Activated CD4-positive, alpha-beta T cell treated with anti-CD3 and anti-CD28 coated beads for 24 hours (primary cell): ENCODE measurements at places on chromosomes 2 and 18.

- DNase-seq = no peak
These were observed 96.5 kb downstream of the MYT1L start for GRCh38 chr2:2234398-2235195.

- DNase-seq = no peak
These were observed 141.8 kb downstream of the MYO1B start for GRCh38 chr2:191386938-191387536.

DNA sequence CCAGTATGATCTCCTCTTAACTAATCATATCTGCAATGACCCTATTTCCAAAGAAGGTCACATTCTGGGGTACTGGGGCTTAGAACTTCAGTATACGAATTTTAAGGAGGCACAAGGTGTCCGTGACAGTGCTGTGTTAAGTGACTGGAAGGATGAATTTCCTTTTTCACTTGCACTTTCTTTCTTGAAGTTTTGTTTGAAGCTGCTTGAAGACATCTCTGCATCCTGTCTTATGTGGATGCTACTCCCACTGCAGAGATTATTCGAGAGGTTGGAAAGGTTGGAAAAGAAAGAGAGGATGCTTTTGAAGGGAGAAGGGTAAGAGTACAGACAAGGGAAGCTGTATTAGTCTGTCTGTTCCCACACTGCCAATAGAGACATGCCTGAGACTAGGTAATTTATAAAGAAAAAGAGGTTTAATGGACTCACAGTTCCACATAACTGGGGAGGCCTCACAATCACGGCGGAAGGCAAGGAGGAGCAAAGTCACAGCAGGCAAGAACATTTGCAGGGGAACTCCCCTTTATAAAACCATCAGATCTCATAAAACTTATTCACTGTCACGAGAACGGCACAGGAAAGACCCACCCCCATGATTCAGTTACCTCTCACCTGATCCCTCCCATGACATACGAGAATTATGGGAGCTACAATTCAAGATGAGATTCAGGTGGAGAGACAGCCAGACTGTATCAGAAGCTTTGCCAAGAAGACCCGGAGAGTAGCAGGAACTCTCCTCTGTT lies 3.6 kb upstream of the RNF144A start:
- peak; percentile 20 for DNase-seq

GRCh38 chr2:66109419-66109818 lies 325.5 kb upstream of the MEIS1 start:
- no peak for DNase-seq

DNA sequence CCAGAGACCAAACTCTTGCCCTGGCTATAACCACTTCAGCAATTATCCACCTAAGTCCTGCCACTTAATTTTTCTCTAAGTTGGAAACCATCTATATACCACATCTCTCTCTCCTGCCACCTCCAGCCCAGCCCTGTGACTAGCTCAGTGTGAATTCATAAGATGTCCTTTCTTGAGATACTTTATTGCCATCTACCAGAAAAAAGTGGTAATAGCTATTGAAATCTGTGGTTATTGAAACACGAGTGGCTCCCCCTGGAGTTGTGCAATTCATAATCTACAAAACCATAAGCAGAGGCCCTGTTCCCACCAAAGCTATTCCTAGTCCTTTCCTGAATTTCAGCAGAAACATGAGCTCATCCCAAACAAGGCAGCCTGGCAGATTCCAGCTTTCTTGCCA lies 324.0 kb downstream of the TXNL1 start:
- no peak for DNase-seq

DNA sequence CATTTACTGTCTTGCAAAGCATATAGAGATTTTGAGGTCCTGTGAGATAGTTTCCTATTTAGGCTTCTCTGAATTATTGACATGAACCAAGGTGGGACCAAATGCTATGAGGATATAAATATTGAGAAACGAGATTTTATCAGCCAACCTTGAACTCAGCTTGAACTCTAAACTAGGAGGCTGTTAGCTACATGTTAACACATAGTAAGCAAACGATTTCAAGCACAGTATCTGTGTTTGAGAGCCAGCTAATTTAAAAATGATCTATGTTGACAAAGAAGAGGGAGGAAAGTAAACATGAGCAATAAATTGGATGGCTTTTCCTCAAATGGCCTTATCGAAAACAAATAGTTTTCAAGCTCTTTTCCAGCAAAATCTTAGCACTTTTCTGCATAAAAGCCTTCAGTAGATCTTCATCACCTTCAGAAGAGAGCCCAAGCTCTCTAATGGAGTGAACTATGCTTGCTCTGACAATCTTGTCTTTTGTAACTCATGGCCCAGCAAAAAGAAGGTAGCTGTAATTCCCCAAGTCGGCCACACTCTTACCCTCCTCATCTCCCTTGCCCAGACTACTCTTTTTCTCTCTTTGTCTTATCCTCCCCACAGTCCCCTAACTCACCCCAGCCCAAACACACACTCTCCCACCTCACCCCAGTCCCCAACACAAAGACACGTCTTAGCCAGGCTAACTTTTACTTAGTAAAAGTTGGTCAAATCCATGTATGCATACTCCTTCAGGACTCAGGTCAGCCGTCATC lies 14.7 kb downstream of the CD28 start:
- DNase-seq = no peak

DNA sequence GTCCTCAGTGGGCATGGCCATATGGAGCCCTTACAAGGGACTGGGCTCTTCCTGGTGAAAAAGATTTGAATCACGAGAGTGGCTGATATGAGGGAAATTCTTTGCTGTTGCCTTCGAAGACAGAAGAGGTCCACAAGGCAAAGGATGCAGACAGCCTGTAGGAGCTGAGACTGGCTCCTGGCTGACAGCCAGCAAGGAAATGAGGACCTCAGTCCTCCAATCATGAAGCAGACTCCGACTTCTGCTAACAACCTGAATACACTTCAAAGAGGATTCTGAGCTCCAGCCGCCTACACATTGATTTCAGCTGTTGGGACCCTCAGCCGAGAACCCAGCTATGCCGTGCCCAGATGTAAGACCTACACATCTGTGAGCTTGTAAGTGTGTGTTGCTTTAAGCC lies 3.0 kb upstream of the ST8SIA5 start:
- no peak for DNase-seq

DNA sequence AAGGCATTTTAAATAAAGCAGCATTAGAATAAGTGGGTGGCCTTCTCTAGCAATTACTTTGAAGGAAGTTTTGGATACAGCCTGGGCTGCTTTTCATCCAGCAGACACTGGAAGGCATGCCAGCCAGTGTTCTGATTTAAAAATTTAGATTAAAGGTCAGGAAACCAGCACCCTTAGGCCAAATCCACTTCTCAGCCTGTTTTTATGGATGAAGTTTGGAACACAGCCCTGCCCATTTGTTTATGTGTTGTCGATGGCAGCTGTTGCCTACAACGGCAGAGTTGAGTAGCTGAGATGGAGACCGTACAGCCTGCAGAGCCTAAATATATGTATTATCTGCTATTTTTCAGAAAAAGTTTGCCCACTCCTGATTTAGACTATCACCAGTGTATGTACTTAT lies 313.6 kb upstream of the ACVR2A start:
- no peak for DNase-seq

- DNase-seq = no peak
These were observed 818.4 kb upstream of the FSHR start for GRCh38 chr2:49972699-49973098.

- DNase-seq = no peak
These were observed 703.9 kb upstream of the ID2 start for GRCh38 chr2:7977981-7978380.

GRCh38 chr2:232296776-232297525 lies 81.6 kb upstream of the ALPP start:
- no peak for DNase-seq

DNA sequence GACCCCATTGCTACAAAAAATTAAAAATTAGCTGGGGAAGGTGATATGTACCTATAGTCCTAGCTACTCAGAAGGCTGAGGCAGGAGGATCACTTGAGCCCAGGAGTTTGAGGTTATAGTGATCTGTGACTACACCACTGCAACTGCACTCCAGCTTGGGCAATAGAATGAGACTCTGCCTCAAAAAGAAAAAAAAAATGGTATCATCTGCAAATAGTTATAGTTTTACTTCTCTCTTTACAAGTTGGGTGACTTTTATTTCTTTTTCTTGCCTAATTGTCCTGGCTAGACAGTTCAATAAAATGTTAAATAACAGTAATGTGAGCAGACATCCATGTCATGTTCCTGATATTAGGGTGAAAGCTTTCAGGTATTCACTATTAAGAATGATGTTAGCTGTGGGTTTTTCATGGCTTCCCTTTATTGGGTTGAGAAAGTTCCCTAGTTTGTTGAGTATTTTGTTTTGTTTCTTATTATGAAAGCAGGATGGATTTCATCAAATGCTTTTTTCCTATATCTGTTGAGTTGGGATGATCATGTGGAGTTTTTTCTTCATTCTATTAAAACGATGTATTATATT lies 24.9 kb upstream of the ACOXL start:
- DNase-seq = no peak

DNA sequence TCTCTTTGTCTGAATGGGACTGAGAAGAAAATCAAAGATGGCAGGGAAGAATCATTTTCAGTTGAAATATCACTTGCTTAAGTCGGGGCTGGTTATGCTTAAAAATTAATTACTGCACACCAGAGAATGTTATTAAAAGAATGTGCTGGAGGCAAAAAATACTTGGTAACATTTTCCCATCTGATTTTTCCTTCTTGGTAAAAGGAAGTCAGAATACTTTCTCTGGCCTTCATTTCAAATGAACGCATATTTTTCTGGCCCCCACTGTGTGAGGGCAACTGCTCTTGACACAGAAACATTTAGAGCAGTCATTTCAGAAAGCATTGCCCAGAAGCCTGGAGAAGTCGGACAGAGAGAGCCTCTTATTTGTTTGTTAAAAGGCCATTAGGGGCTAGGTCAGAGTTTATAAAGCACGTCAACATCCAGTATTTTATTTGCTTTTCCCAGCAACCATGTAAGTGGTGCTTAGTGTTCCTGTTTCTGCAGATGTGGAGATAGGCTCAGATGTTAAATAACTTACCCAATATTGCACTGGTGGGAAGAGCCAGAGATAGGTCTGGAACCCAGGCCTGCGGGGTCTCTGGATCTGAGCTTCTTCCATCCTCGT lies 32.9 kb upstream of the LYPD6B start:
- no peak for DNase-seq

GRCh38 chr2:157190151-157190550 lies 67.4 kb upstream of the GALNT5 start:
- DNase-seq = no peak

GRCh38 chr2:45974762-45975408 lies 322.3 kb upstream of the EPAS1 start:
- DNase-seq = no peak

- no peak for DNase-seq
These were observed 16.3 kb upstream of the LYG1 start for GRCh38 chr2:99317161-99317872.

- no peak for DNase-seq
These were observed 1508.0 kb upstream of the NXPH2 start for GRCh38 chr2:140288213-140288612.

GRCh38 chr2:105454801-105455485 lies 56.1 kb upstream of the FHL2 start:
- DNase-seq = no peak

- no peak for DNase-seq
These were observed 22.5 kb downstream of the RND3 start for GRCh38 chr2:150464986-150465385.

DNA sequence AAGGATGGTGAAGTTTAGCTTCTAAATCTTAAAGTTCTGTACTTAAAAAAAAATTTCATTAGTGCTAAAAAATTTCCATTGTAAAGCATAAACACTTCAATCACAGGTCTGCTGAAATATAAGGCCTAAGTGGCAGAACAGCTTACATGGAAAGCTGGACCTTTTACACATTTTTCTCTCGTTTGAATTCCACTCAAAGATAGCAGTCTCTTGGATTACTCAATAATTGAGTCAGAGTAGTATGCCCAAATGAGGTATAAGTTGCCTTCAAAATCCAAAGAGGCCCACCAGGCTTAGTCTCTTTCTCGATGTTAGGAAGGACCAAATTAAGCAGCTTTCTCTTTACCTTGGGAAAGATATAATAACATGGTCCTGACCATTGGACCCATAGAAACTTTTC lies 220.4 kb upstream of the CWC22 start:
- DNase-seq = no peak

- DNase-seq = no peak
These were observed 40.3 kb upstream of the FBXO11 start for GRCh38 chr2:47946593-47946992.

- peak; percentile 56 for DNase-seq
These were observed 215.1 kb upstream of the TRIB2 start for GRCh38 chr2:12501469-12502158.

- DNase-seq = no peak
These were observed 80.1 kb upstream of the SMAD7 start for GRCh38 chr18:49030692-49031443.

- DNase-seq = no peak
These were observed 32.6 kb downstream of the FASTKD2 start for GRCh38 chr2:206798000-206798399.

DNA sequence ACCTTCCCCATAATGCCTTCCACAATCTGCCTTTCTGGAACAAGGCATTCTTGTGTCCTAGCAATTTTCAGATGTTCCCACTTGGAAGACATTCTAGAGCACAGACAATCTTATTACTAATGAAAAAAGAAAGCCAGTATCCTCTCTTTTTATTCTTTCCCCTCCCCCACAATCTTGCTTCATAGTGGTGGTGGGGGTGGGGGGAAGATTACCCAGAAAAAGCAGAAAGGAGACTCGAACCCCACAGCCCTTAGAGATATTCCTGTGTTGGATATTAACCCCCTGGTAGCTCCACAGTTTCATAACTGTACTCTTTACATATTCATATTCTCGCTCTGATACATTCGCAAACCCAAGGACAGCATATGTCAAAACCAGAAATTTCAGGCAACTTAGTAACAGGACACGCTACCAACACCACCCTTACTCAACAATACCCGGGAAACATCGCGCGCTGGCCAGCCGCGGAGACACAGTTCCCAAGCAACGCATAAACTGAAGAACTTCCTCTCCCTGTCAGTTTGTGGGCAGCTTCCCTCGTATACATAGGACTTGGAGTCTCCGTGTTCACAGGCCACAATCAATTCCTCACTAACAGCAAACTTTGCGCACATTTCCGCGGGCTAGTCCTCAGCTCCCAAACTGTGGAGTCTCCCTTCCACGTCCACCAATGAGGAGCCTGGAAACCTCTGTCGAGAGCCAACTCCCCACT lies 793 bp downstream of the NR4A2 start:
- no peak for DNase-seq

- DNase-seq = no peak
These were observed 53.3 kb downstream of the INHBB start for GRCh38 chr2:120398996-120399888.

DNA sequence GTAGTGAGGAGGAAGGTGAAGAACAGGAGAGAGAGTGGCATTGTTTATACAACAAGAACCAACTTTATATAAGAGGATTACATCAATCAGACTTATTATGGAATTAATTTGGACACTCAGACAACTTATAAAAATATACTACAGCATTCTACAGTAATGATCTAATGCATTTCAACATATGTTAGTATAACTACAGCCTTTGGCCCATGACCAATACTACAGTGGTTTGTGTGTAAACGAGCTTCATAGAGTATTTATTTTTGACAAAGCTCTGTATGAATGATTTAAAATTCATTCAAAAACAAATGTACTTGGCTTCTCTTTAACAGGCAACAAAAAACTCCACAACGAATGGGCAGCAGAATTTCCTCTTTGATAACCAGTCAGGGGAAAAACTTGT lies 72.8 kb downstream of the ZNF521 start:
- DNase-seq = no peak
